Right hindlimb (tissue), 1 donor: ENCODE measurements at places on chromosomes 2 and 18.

DNA sequence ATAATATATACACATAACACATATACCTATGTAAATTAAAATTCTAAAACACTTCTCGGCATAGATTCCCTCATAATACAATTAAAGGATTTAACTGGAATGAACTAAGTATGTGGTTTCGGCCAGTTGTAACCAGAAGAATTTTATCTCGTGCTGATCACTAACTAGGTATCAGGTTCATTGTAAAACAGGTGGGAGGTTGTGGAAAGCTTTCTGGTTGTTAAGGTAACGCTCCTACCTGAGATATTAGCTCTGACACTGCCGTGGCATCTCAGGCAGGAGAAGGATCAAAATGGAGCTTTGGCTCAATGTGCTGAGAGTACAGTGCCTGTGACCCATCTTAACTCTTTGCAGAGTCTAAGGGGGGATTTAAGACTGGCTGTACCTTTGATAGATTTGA is 42.5 kb downstream of the SLC9A2 start:
- DNase-seq: no peak

DNA sequence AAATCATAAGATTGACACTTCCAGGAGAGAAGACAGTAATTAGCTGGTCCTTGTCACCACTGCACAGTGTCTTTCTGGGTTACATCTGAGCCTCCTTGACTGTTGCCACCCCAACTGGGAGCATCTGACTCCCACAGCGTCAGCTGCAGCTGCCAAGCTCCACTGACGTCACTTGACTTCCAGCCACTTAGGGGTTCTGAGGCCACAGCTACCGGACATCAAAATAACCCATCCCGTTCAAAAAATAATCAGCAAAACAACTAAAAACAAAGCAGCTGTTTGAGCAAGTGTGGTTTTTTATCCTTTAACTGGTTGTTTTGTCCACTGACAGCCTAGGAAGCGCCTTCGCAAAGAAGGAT is 206.5 kb upstream of the AGAP1 start:
- no peak for DNase-seq

GRCh38 chr18:62446511-62446910 is 76.3 kb upstream of the ZCCHC2 start:
- DNase-seq: no peak

DNA sequence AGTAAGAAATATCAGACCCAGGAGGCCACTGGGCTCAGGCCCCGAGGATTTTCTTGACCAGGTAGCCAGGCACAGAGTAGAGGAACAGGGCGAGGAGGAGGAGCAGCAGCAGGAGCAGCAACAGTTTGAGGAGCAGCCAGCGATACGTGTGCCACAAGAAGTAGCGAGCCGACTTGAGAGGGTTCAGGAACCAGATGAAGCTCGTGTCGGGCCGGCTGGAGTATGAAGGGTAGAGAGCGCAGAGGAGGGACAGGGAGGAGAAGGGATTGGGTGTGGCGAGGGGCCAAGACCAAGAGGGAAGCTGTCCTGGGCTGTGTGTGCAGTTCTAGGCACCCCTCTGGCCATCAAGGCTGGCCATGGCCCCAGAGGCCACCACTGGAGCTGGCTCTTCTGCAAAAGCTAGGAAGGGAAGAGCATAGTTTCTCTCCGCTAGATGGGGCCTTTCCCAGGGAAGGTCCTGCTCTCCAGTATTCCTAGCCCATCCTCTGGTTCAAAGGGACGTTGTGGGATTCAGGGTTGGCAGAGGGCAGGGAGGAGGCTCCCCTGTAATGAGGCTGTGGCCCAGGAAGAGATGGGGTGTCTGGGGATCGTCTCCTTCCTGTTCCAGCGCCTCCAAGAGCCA is 17.8 kb downstream of the OTOF start:
- peak; percentile 11 for DNase-seq

GRCh38 chr2:152740743-152741328 is 22.4 kb downstream of the ARL6IP6 start:
- DNase-seq: no peak

GRCh38 chr18:61972389-61973264 is 79.8 kb upstream of the RNF152 start:
- no peak for DNase-seq
